ENCODE measurements at places on chromosomes 4 and X.

DNA sequence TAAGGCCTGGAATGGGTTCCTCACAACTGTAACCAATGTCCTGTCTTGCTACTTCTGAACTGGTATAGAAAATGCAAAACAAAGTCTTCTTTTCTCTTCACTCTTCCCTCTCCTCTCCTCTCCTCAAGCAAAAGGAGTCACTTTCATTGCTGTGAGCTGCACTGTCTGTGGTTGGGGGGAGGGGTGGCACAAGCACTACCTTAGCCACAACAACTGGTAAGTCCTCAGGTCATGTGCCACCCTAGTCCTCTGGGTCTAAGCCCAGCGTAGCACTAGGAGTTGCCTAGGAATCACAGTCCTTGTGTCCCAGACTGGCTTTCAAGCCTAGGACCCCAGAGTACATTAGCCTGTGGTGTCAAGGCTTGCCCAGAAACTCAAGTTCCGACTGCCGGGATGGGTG, 859.3 kb upstream of the AMOT start:
- no peak for DNase-seq

DNA sequence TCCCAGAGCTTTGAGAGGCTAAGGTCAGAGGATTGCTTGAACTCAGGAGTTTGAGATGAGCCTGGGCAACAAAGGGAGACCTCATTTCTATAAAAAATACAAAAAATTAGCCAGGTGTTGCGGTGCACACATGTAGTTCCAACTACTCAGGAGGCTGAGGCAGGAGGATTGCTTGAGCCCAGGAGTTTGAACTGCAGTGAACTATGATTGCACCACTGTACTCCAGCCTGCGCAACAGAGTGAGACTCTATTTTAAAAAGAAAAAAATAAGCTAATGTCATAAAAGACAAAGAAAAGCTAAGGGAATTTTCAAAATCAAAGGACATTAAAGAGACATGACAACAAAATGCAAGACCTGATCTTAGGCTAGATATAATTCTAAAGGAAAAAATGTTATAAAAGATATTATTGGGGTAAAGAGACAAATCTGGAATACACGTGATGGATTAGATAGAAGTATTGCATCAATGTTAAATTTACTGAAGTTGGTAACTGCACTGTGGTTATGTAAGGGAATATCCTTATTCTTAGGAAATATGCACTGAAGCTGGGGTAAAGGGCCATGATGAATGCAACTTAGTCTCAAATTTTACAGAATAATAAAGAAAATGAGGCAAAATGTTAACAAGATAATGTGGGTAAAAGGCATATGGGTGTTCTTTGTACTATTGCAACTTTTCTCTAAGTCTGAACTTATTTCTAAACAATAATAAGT, 75.2 kb downstream of the SPRY1 start:
- no peak for DNase-seq

- no peak for DNase-seq
Observed at GRCh38 chrX:129593137-129593536, 53.1 kb downstream of the OCRL start.

GRCh38 chr4:159077702-159078495, 25.0 kb upstream of the RAPGEF2 start:
- DNase-seq: peak; percentile 37

- DNase-seq: no peak
Observed at GRCh38 chr4:158208963-158209640, 1.2 kb upstream of the TMEM144 start.

DNA sequence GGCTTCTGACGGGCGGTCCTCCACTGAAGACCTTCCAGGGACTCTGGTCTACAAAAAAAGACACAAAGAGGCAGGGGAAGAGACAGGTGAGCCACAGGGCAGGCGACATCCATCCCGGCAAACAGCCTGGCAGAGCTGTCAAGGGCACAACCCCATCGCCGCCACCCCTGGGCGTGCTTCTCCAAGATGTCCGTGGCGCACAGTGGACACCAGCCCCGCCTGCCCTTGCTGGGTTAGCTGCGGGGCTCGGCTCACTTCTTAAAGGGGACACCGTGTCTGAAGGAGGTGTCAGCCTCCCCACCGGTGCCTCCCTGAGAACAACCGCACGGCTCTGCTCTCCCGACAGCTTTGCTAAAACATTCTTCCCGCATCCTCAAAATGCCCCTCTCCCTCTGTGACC, 28.4 kb downstream of the FAM53A start:
- DNase-seq: no peak

GRCh38 chr4:137678796-137679195, 146.5 kb upstream of the PCDH18 start:
- no peak for DNase-seq
